ENCODE measurements at places on chromosomes 2 and 18.

DNA sequence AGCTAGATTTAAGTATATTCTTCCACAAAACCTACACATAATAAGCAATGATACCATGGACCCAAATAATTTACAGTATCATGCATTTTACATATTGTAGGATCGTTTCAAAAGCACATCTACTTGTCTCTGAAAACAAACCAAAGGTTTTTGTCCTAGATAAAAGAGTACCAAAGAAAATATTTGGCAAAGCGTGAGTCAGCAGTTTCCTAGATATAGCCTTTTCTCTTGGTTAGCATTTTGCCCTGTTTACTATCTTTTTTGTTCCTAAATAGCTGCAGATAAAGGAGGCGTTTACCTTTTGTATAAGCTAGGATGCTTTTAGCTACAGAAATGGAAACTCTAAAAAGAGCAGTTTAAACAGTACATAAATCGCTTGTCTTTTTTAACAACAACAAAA lies 305.8 kb upstream of the GULP1 start:
- DNase-seq: no peak

DNA sequence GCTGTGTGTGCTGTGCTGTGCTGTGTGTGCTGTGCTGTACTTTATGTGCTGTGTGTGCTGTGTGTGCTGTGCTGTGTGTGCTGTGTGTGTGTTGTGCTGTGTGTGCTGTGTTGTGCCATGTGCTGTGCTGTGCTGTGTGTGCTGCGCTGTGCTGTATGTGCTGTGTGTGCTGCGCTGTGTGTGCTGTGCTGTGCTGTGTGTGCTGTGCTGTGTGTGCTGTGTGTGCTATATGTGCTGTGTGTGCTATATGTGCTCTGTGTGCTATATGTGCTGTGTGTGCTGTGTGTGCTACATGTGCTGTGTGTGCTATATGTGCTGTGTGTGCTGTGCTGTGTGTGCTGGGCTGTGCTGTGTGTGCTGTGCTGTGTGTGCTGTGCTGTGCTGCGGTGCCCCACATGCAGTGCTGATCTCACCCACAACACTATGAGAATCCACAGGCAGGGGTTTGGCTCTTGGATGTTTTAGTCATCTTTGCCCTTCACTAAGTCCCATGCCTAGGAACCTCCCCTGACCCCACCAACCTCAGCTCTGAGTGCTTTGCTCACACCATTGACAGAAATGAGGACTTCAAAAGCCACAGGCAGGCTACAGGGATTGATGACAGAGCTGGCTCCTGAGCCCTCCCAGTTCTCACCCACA lies 30.5 kb upstream of the MAL start:
- no peak for DNase-seq

GRCh38 chr2:224952936-224953657 lies 89.2 kb downstream of the DOCK10 start:
- no peak for DNase-seq

DNA sequence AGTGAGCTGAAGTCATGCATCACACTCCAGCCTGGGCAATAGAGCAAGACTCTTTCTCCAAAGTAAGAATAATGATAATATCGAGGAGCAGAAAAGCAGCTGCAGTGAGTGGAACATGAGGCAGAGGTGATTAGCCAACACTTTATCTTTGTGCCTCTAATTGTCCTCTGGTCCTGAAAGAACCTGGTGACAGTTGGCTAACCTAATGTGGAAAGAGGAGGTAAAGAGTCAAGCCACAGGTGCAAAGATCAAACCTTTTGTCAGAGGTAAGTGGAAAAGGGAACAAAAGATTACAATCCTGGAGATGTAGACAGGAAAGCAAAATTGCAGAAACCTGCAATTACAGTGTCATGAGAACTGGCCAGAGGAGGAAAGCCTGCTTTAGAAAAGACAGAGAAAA lies 53.5 kb upstream of the LCLAT1 start:
- DNase-seq: no peak

GRCh38 chr2:27170581-27171337 lies 22.0 kb downstream of the TCF23 start:
- no peak for DNase-seq

DNA sequence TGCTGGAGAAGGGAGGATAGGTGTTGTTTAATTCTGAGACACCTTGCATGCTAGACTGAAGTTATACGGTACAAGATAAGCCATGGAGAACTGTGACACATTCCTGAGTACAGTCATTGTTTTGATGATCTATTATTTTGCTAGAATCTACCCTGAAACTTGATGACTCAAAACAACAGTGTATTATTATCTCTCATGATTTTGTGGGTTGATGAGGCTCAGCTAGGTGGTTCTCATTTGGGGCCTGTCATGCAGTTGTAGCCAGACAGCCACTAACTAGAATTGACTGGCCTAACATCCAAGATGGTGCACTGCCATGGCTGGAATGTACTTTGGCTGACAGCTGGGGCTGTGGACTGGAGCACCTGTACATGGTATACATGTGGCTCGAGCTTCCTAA lies 5.4 kb upstream of the IL1R1 start:
- DNase-seq: no peak

- DNase-seq: no peak
Observed at GRCh38 chr2:35081001-35081621, 1274.5 kb upstream of the CRIM1 start.

- no peak for DNase-seq
Observed at GRCh38 chr2:151664520-151664919, 69.8 kb downstream of the NEB start.

Measured in left renal cortex interstitium (tissue), 4 donors.